ENCODE measurements at places on chromosomes 11 and 22.

DNA sequence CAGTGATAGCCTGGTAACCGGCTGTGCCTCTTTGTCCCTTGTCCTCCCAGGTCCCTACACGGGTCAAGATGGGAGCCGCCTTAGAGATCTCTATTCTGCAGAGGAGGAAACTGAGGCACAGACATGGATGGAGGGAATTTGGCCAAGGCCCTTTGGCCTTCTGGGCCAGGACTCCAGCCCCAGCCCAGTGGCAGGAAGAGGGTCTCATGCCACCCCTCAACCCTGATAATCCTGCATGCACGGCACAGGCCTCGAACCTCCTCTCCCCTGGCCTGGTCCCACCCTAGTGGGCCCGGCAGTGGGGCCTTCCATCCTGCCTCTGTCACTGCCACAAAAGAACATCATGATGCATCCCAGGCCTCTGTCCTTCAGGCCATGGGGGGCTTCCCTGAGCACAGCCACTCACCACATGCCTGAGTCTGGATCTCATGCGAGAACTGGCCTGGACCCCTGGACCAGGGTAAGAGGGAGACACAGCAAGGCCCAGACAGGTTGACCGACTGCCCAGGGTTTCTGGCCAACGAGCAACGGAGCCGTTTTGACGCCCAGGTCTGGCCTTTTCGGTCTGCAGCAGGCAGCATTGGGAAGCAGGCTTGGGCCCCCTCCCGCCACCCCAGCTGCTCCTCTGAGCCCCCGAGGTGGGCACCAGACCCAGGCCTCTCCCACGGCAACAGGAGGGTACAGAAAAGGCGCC is 6.5 kb downstream of the LINC01488 start:
- DNase-seq: no peak

DNA sequence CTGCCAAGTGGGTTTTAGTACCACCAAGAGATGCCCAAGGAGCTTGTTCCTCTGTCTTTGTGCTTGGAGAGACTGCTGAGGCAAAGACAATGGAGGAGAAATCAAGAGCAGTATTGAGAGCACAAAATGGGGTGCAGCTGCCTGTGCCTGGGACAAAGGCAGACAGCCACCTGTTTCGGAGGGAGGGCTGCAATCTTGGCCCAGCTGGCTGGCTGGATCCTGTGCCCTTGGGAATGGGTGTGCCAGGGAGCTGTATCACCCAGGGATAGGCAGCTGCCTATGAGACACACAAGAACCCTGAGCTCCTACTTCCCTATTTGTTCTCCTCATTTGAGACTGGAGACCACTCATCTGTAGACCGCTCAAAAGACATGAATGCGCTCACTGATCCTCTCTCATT is 23.3 kb upstream of the CHRM4 start:
- no peak for DNase-seq

- DNase-seq: no peak
These were observed 35.4 kb downstream of the FAM83F start for GRCh38 chr22:40030026-40030757.

- no peak for DNase-seq
These were observed at the start of gene RHOD for GRCh38 chr11:67056267-67057204. RHOD (plus strand) TSS chr11:67056847; CDS start chr11:67056903, 56 bp downstream.

DNA sequence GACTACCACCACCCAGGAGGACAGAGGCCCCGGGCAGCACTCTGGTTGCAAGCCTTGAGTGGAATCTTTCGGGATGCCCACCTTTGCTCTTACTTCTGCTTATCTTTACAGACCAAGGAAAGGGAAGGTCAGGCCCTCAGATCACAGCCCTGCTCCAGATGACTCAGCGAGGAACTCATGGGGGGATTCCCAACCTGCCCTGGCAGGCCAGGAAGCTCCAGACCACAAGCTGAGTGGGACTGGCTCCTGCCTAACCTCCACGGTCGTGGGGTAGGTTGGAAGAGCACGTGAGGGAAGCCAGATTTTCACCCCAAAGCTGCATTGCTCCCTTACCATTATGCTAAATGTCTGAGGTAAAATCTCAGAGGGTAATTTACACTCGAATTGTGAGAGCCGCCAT is 11.8 kb downstream of the TBC1D10A start:
- DNase-seq: peak; percentile 69

DNA sequence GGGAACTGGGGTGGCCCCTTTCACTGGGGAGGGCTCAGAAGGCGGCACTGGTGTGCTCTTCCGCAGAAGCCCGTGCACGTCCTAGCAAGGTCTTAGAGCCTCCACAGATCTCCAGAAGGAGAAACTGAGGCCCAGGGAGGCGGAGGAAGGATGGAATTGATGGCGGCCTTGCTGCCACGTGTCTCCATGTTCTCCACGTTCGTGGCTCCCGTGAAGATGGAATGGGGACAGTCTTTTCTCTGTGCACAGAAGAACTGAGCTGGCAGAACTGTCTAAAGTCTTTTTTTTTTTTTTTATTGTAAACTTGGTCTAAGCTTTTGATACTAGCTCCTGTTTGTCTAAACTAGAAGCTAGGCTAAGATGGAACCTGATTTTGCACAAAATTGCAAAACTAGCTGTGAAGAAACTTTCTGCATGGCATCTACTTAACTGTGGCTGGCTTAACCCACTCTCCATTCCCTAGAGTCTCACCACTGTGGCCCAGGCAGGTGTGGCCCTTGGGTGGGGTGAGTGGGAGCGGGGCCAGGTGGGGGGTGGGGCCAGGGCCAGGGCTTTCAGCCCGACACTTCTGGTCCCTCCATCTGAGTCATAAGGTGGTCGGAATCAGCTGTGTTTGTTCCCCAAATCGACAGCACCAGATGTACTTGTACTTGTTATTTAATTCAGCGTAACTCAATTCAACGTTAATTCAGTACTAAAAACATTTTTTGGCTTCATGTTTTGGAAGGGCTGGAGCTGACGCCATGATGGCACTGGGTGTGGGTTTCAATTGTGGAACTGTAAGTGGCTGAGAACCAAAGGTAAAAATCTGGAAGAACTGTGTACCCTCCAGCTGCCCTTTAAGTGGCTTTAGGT is 120.7 kb downstream of the MPPED1 start:
- no peak for DNase-seq

GRCh38 chr11:394858-395655 is 1.0 kb downstream of the PKP3 start:
- DNase-seq: no peak

- DNase-seq: no peak
These were observed 7.5 kb upstream of the ST3GAL4 start for GRCh38 chr11:126347751-126348668.

GRCh38 chr11:59901306-59901705 is 22.7 kb downstream of the OOSP3 start:
- DNase-seq: no peak

GRCh38 chr11:114317787-114318137 is 21.6 kb downstream of the NNMT start:
- no peak for DNase-seq

- no peak for DNase-seq
These were observed 14.1 kb upstream of the ALKBH3 start for GRCh38 chr11:43866520-43866919.

- no peak for DNase-seq
These were observed 65.5 kb upstream of the CCND1 start for GRCh38 chr11:69575296-69576068.
